ENCODE measurements at places on chromosomes 13 and 19.
A peak's percentile ranks its signal among the peaks of the same experiment; 100 is the strongest.

DNA sequence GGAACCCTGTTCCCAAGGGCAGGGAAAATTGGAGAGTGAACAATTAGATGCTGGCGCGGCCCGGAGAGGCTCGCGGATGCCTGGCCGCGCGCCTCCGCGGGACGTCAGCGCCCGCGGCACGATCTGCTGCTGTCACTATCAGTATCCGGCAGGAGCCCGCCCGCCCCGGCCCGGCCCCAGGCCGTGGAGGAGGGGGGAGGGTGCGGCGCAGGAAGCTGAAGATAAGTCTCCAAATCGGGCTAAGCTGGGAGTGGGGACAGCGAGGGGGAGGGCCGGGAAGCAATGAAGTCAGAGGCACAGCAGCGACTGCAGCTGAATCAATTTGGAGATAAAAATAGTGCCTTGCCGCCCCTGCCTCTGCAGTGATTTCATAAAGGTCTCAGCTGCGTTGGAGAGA lies 441.5 kb upstream of the KLF12 start:
- peak; percentile 61 for DNase-seq

- no peak for DNase-seq
These were observed 11.9 kb upstream of the SLC10A2 start for GRCh38 chr13:103078158-103078557.

DNA sequence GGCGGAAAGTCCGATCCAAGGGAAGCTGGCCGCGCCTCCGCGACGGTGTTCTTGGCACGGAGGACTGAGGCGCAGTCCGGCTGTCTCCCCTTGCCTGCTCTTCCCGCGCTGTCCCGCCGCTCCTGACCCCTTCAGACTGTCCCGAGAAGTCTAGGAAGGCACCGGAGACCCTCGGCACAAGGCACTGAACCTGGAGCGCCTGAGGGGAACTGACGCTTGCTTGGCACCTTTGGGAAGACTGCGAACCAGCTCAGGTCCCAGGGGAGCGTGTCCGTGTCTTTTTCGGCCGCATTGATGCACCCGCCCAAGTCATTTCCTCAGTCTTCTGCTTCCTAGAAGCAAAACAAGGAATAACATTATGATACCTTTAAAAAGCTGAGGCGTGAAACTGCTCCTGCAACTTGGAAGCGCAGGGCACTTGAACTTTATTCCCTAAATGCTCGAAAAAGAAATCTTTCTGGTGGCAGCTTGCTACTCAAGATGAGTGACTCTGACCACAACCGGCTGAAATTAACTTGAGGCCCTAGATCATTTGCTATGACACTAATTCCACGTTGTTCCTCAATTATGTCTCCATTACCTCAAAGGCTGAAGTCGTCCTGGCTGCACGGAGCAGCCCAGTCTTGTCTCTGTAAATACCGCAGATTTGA lies 735 bp upstream of the FLT1 start:
- DNase-seq: no peak

GRCh38 chr19:17862711-17863519 lies 3.2 kb downstream of the RPL18A start:
- DNase-seq: no peak

DNA sequence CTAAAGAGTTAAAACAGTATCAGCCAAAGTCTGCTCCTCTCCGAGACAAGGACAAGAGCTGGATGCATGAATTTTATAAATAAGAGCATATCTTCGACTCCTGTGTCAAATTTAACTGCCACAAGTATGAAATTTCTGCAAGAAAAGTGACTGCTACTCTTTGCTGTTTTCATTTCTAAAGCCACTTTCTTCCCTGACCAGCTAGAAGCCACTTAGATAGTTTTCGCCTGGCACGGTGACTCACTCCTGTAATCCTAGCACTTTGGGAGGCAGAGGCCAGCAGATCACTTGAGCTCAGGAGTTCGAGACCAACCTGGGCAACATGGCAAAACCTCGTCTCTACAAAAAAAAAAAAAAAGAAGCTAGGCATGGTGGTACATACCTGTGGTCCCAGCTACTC lies 61.3 kb downstream of the ENOX1 start:
- no peak for DNase-seq

DNA sequence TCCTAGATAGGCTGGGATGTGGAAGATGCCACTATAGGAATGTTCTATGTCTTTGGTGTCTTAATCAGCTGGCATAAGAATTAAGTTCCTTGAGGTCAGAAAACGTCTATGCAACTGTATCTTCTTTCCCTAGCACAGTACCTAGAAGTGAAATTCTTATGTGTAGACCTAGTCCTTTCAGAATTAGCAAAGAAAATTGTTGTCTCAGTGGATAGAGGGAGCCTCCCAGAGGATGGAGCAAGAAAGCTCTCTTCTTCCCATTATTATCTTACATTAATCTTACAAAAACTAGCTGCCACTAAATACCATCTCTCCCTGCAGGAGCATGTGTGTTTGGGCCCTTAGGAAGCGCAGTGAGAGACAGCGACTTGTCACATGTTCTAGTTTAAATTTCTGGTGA lies 11.6 kb downstream of the CLDN10 start:
- no peak for DNase-seq

DNA sequence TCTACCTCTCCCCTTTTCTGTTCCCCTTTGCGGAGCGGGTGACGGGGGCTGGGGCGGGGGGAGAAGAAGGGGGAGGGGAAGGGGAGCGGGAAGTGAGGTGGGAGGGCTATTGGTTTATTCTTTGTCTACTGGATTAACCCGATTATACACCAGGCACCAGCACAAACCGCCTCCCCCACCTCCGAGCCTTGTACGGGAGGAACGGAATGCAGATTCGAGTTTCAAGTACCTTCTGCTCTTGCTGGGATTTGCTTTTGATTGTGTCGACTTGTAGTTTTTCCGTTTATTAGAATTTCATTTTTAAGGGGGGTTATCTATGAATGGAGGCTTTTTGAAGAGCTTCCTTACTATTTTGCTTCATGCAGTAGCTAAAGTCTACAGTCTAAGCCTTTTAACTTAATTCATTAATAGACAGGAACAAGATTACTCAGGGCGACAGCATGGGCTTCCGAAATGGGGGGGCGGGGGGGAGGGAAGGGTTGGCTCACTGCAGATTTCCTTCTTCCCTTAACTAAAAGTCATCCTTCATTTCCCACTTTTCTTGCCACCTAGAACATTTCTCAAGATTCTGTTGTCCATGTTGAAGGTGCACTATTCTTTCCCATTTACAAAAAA lies 937 bp upstream of the SPRY2 start:
- peak; percentile 69 for DNase-seq

DNA sequence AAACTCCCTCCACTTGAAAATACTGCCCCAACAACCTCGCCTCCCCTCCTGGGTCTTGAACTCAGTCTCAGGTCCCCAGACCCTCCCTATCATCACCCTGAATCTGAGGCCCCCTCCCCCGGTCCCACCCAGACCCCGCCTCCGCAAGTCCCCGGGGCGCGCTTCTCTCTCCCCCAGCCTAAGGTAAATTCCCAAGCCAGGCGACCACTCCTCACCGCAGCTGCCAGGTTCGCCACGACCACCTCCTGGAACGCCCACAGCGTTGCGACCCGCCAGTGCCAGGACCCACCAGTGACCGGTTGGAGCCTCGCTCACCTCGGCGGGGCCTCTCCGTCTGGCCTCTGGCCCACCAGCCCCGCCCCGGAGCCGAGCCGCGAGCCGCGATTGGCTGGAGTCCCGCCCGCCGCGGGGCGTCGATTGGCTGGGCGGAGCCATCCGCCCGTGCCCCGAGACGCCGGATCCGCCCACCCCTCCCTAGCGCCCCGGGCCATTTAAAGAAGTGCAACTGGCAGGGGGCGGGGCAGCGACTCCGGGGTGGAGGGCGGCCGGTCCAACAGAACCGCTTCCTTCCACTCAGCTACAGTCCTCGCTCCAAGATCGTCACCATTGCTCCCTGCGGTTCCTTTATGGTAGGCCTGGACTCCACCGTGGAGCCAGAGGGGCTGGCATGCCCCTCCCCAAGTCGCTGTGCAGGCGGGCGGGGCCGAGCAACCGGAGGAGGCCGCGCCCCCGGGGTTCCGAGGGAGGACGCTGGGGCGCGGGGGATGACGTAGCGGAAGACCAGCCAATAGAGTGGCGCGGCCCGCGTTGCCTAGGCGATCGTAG lies at the start of gene SERTAD3:
TSS of gene SERTAD3 (minus strand) at position 336 of the 825 bp plus-strand sequence. CDS start 2,255 bp downstream, outside the sequence.
- DNase-seq: peak; percentile 95

- peak; percentile 75 for DNase-seq
These were observed 1.2 kb downstream of the RABAC1 start for GRCh38 chr19:41957838-41958366.

DNA sequence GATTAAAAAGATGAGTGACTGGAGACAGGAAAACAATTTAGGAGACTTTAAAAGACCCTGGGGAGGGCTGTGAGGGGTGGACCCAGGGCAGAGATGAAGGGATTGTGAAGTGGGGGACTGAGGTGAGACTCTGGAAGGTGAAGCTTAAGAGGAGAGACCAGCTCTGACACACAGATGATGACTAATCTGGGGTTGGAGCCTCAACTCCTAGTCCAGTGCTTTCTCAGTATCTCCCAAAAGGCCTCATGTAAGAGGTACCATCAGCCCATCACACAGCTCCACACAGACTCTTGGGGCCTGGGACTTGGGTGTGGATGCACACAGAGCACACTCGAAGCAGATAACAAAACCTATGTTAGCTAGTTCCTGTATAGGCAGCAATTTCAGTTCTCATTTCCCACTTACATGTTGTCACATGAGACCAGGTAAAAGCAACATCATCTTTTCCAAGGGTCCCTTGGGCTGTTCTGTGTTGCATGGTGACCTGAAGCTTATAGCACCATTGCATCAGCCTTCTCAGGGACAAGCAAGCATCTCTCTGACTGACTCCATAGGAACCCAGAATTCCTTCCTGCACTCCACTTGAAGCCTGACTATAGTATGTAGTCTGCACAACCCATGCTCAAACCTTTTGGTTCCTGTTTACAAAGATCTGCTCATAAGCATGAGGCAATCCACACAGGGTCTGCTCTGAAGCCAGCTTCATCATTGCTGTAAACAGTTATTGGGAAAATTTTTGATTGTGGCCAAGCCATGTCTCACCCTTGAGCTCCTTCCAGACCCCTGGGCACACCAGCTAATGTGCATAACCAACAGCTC lies 88.6 kb upstream of the MYCBP2 start:
- DNase-seq: no peak

DNA sequence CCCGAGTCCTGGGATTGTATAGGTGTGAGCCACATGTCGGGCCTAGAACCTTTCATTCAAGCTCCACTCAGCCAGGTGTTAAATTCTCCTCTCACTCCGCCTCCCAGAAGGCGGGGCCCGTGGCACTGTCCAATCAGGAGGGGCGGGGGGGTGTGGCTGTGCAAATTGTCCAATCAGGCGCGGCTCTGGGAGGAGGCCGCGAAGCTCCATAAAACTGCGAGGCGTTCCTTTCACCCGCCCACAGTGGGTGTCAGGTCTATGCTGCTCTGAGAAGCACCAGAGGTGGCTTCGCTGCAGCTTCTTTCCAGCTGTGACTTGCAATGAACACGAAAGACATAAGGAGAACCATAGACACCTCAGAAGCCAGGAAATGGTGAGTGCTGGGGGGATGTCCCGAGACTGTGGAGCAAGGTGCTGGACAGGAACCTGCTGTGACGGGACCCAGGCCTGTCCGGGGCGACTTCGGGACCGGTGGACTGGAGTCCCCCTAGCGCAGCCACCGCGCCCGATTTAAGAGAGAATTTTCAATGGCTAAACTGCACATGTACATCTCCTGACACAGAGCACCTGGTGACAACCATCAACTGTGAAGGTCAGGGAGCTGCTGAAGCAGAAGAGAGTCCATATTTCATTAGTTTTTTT lies 3.0 kb upstream of the ZNF136 start:
- no peak for DNase-seq

DNA sequence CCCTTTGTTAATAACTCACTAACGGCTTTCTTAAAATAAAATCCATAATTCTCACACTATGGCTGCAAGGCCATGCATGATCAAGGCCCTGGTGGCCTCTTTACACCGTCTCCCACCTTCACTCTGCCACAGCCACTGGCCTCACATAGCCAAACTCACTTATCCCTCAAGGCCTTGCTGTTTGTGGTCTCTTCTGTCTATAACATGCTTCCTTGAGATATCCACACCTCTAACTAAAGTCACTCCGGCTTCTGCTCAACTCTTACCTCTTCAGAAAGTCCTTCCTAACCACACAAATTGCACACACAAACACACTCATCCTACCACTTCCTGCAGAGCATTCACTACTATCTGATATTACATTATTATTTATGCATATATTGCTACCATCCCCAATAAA lies 262.5 kb downstream of the DIAPH3 start:
- no peak for DNase-seq

- DNase-seq: peak; percentile 77
These were observed 83.9 kb downstream of the LRRC63 start for GRCh38 chr13:46295491-46296114.

- peak; percentile 64 for DNase-seq
These were observed 6.9 kb downstream of the PKN1 start for GRCh38 chr19:14440049-14440448.

DNA sequence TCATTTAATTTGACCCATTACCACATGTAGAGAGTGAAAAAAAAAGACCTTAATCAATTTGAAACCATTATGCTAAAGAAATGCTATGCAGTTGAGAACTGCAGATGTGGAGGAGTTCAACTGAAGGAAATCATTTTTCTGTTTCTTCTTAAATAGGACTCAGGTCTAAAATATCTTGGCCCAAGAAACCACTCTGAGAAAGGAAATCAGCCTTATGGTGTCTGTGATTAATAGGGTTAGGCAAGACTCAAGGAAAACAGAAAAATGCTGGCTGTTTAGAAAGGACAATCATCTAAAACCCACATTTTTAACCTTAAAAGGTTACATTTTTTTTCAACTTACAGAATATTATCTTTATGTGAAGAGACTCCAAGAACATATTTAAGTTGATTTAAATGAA lies 1.9 kb upstream of the SLITRK1 start:
- DNase-seq: no peak

DNA sequence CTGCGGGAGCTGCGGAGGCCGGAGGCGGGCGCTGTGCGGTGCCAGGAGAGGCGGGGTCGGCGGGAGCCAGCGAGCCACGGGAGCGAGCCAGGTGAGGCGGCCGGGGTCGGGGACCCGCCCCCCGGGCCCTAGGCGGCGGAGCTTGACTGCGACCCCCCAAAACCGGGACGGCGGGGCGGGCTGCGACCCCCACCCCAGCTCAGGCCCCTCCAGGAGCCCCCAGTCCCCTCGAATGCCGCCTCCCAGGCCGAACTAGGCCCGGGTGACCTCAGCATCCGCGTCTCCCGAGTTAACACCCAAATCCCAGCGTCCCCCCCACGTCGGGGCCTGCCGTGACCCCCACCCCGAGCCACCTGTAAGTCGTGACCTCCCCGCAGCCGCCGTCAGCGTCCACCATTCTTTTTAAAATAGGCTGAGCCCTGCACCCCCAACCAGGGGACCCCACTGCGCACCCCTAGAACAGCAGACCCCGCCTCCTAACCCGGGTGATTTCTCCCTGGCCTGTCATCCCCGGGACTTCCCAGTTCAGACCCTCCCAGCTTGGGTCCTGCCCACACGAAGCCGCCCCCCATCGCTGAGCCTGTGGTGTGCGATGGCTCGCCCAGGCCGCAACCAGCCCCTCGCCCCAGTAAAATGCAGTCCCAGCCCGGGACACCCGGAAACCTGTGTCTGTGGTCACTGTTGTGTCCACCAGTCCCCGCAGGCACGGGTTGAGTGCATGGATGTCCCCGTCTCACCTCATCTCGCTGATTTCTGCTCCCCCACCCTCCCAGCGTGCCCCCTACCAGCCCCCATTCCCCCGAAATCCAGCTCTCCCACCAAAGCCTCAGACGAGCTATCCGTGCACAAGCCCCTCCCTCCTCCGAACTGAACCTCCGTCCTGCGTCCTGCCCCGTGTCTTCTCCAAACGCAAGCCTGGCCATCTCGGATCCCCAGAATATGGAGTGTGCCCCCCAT lies 551 bp downstream of the FZR1 start:
- DNase-seq: no peak

All from pons (tissue), 1 donor.